ENCODE measurements at places on chromosomes 16 and 17. TPM values are rescaled to one million over a fixed set of nuclear protein-coding genes. Genes with fewer than 3 reads are reported as not detected.

GRCh38 chr16:17331991-17332390, 138.8 kb downstream of the XYLT1 start:
- H3K4me1 ChIP-seq = peaks cover 4% of the 10 kb centered on the region
- peaks cover 1% of the 10 kb centered on the region for H3K36me3 ChIP-seq
- no peak for DNase-seq
- H3K27ac ChIP-seq = no peak overlapping the region

DNA sequence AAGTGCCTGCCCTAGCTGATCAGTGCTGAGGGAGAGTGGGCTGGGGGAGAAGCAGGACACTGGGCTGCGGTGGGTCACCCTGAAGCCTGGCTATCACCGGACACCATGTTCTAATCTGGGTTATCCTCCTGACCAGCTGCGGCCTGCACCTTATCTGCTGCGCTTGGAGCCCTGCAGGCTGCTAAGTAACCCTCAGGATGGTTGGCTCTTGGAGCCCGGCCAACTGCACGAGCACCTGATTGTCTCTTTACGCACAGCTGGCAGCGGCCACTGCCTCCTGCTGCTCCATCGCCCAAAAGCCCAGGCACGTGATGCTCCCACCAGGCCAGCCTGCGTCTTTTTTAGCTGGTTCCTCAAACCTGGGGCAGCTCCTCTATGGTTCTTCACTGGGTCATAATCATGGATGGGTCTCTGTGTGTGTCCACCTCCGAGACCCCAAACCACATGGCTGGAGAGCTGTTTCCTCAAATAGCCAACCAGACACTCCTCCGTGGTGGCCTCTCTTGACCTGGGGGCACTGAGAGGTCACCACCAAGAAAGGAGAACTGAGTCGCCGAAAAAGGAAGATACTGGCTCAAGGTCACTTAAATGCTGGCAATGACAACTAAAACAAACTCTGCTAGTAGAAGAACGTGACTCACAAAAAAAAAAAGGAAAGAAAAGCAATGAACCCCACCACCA, 21.7 kb downstream of the SPHK1 start:
- DNase-seq = no peak
- peaks cover 8% of the 10 kb centered on the region for H3K4me1 ChIP-seq
- H3K36me3 ChIP-seq = peaks cover 19% of the 10 kb centered on the region
- H3K27ac ChIP-seq = no peak overlapping the region
- no peaks in the 10 kb centered on the region for H3K27me3 ChIP-seq

DNA sequence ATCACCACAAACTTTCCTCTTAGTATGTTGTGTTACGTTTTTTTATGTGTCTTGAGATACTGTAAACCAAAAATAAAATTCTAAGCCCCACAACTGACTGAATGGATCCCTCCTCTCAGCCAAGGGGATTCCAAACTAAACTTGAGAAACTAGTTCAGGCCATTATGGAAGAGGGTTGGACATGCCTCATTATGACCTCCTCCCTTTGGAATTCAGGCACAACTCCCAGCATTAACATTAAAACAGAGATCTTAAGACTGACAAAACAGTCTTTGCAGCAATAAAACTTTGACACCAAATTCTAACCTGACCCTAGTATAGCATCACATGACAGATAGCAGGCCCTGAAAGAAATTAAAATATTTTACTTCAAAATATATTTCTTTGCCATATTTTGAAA, 51.1 kb upstream of the SLC47A1 start:
- H3K36me3 ChIP-seq = no peaks in the 10 kb centered on the region
- H3K4me1 ChIP-seq = no peaks in the 10 kb centered on the region
- H3K27ac ChIP-seq = no peak overlapping the region
- no peak for DNase-seq
- no peak overlapping the region for H3K4me3 ChIP-seq
- H3K27me3 ChIP-seq = peaks cover 2% of the 10 kb centered on the region

DNA sequence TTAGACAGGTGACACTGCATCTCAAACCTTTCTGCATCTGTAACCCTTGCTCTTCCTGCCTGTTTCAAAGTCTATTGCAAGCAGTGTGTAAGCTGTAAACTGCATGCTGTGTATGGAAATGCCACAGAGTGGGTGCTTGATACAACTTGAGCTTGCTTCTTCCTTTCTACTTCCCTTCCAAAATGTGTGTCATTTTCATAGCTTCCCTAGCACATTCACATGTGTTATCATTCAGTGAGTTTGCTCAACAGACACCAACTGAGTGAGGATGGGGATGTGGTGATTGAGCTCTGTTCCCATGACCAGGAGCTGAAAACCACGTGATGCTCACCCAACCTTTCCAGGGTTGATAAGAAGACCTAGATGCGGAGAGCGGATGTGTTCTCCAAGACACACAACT, 111.1 kb downstream of the VAT1L start:
- DNase-seq = no peak
- no peak overlapping the region for H3K27ac ChIP-seq
- no peaks in the 10 kb centered on the region for H3K4me1 ChIP-seq

DNA sequence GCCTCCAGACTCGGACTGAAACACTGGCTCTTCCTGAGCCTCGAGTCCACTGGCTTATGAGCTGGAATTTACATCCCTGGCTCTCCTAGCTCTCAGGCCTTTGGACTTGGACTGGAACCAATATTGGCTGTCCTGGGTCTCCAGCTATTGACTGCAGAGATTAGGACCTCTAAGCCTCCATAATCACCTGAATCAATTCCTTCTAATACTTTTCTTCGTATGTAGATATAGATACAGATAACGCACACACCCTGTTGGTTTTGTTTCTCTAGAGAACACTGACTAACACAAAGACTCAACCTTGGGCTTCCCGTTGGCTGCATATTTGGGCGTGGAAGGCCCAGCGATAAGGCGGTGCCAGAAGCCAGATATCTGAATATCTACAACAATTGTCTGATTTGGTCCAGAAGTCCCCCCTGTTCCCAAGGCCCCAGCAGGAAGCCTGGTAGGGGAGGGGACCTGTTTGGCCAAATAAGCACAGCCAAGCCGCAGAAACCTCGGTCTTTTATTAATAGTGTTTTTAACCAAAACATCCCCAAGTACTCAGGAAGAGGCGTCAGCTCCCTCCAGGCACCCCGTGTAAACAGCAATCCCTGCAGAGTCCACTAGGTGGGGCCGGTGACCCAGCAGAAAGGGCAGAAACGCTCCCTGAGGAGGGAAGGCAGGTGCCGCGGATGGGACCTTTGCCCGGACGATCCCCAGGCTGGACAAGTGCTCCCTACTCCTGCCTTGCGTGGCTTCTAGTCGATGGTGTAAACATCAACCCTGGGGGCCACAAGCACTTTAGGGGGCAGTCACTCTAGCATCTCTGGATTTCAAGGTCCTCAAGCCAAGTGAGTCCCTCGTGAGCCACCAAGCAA, 57.0 kb downstream of the ABR start:
- no peaks in the 10 kb centered on the region for H3K27me3 ChIP-seq
- H3K4me1 ChIP-seq = peaks cover 5% of the 10 kb centered on the region
- H3K27ac ChIP-seq = no peak overlapping the region

DNA sequence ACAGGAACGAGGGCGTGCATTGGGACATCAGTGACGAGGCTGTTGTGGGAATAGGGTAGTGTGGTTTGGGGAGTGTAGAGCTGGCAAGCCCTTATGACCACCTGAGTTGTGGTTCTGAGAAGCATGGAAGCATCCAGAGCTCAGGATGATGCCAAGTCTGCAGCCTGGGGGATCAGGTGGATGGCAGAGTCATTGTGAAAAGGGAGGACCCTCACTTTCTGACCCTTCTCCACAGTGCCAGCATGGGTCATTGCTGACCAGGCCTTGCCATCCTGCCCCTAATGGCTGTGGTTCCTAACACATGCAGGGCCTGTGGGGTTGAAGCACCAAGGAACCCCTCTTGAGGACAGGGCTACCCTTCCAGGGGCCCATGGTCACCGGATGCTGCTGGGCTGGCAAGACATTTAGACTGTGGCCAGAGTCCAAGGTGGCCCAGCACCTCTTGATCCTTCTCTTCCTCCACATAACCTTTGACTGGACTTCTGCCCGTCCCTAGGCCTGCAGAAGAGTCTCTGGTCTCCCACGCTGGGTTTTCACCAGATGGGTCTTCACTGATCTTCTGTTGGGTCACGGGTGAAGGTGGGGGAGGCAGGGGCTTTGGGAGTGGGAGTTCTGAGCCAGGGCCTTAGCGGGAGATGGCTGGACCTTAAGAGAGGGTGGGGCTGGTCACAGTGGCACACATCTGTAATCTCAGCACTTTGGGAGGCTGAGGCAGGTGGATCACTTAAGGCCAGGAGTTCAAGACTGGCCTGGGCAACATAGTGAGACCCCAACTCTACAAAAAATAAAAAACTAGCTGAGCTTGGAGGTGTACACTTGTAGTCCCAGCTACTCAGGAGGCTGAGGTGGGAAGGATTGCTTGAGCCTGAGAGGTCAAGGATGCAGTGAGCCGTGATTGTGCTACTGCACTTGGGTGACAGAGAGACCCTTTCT, 2.0 kb upstream of the PLA2G15 start:
- H3K4me3 ChIP-seq = peak overlapping the region; percentile 18
- H3K27ac ChIP-seq = no peak overlapping the region
- peaks cover 2% of the 10 kb centered on the region for H3K36me3 ChIP-seq
- no peaks in the 10 kb centered on the region for H3K27me3 ChIP-seq

- no peaks in the 10 kb centered on the region for H3K36me3 ChIP-seq
- no peak within 1 kb of the TSS for H3K4me3 ChIP-seq
- no peak for DNase-seq
- H3K27me3 ChIP-seq = peaks cover 2% of the 10 kb centered on the region
- no peaks in the 10 kb centered on the region for H3K4me1 ChIP-seq
Observed at GRCh38 chr17:57745242-57745641, at the start of gene CCDC182. Gene CCDC182, minus strand, starts transcription at chr17:57745299. Its CDS starts 27 bp downstream, at chr17:57745272.

- peaks cover 71% of the 10 kb centered on the region for H3K4me1 ChIP-seq
- no peak overlapping the region for H3K4me3 ChIP-seq
- peaks cover 67% of the 10 kb centered on the region for H3K36me3 ChIP-seq
- peak overlapping the region; percentile 58 for H3K27ac ChIP-seq
- H3K27me3 ChIP-seq = no peaks in the 10 kb centered on the region
- DNase-seq = peak; percentile 53
Observed at GRCh38 chr17:66652840-66653507, 181.9 kb upstream of the CACNG5 start.

- no peaks in the 10 kb centered on the region for H3K27me3 ChIP-seq
- peaks cover 2% of the 10 kb centered on the region for H3K36me3 ChIP-seq
- no peak for DNase-seq
- H3K4me3 ChIP-seq = no peak overlapping the region
- H3K4me1 ChIP-seq = peaks cover 40% of the 10 kb centered on the region
Observed at GRCh38 chr16:69579783-69580481, 14.2 kb downstream of the NFAT5 start.

- H3K27me3 ChIP-seq = no peaks in the 10 kb centered on the region
- no peak for DNase-seq
- peaks cover 6% of the 10 kb centered on the region for H3K4me1 ChIP-seq
- no peaks in the 10 kb centered on the region for H3K36me3 ChIP-seq
- H3K27ac ChIP-seq = no peak overlapping the region
- no peak overlapping the region for H3K4me3 ChIP-seq
Observed at GRCh38 chr17:2571523-2572303, 21.7 kb upstream of the PAFAH1B1 start.

GRCh38 chr17:57343717-57344116, 87.4 kb downstream of the MSI2 start:
- DNase-seq = no peak
- no peak overlapping the region for H3K4me3 ChIP-seq
- no peaks in the 10 kb centered on the region for H3K27me3 ChIP-seq

DNA sequence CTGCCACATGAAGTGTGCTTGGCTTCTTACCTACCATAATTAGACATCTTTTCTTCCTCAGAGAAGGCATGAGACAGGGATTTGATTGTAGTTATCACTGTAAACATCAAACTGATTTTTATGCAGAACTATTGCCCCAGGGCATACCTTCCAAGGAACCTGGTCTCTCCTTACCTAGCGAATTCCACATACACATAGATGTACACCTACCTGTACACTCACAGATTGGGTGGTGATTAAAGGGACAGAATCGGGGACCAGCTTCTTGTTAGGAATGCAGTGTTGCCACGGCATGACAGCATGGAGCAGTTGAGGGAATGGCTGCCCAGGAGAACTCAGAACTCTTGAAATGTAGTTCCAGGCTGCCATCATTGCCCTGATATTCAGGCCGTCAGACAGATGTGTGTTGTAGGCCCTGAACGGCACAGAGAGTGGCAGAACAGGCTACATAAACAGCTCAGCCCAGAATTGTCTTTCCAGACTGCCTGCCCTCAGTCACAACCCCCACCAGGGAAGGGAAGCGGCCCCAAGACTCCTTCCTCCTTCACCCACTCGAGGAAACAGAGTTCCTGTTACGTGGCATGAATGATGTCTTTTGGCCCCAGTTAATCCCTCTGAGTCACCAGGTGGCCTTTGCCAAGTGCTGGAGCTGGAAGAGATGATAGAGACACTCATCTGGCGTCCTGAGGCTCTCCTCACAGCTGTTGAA, 17.8 kb upstream of the NAGLU start:
- H3K36me3 ChIP-seq = no peaks in the 10 kb centered on the region
- no peak overlapping the region for H3K4me3 ChIP-seq
- DNase-seq = no peak
- no peaks in the 10 kb centered on the region for H3K27me3 ChIP-seq
- no peak overlapping the region for H3K27ac ChIP-seq
- peaks cover 4% of the 10 kb centered on the region for H3K4me1 ChIP-seq

- H3K27me3 ChIP-seq = no peaks in the 10 kb centered on the region
- H3K36me3 ChIP-seq = no peaks in the 10 kb centered on the region
- no peak overlapping the region for H3K4me3 ChIP-seq
- H3K27ac ChIP-seq = no peak overlapping the region
Observed at GRCh38 chr17:60403523-60403810, 11.5 kb upstream of the USP32 start.

Gene RAMP2
- total RNA-seq = not detected

Gene TMEM235
- not detected for total RNA-seq

Gene VASN
- total RNA-seq = not detected

Gene TBC1D3E
- not detected for total RNA-seq

Gene KIF18B
- total RNA-seq = 55.4 TPM
